SHP77 (cell line): ENCODE measurements at places on chromosomes 7 and 10.

- DNase-seq = no peak
These were observed 879.0 kb upstream of the CELF2 start for GRCh38 chr10:10138685-10139084.

DNA sequence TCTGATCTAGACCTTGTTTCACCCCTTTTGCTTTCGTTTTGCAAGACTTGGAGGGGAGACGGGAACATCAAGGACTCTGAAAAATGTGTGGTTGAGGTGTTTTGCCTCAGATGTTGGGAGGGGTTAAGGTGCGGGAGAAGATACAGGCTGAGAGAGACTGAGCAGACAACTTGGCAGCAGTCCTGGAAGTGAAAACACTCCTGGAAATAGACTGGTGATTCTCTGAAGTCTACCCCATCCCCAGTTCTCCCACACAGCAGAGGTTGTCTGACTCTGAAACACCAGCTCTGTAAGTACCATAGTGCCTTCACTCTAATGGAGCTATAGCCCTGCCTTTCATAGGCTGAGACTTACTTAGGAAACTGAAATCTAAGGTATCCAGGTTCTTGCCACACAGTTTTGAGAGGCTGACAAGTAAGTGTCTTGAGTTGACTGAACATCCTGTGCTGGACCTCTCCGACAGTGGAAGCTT is 152.5 kb downstream of the PPP1R9A start:
- no peak for DNase-seq

GRCh38 chr10:120980279-120981255 is 129.4 kb downstream of the WDR11 start:
- DNase-seq = no peak

- DNase-seq = peak; percentile 86
These were observed 24.8 kb downstream of the GRIFIN start for GRCh38 chr7:2451171-2452073.
